ENCODE measurements at places on chromosomes 3 and 15.

DNA sequence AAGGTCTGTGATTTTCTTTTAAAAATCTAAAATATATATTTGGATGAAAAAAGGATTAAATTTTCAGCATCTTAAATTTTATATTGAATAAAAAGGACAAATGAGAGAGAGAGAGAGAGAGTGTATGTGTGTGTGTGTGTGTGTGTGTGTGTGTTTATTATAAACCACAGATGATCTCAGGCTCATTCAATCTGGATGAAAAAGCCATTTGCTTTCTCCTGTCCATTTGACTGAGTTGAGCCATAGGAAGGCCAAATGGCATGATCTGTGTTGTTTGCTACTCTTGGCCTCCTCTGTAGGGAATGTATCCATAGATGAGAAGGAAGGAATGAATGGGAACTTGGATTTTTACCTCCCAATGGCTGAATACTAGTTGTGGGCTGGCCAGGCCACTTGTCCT lies 92.5 kb upstream of the MEX3B start:
- no peak for DNase-seq

DNA sequence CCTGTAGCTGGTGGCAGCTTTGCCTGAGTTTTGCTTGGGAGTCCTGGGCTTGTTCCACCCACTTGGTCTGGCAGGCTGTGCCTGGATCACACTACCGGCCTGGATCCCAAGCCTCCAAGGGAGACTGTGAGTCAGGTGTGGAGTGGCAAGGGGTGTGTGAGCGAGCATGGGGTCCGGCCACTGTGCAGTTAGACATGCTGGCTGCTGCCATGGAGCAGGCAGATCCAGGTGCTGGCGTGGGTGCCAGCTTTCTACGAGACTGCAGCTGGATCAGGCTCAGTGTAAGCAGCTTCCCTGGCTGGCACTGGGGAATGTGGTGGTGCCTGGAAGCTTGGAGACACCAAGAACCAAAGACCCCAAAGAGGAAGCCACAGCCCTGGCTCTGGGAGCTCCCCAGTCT lies 102.0 kb upstream of the BNIP2 start:
- no peak for DNase-seq

GRCh38 chr15:58665672-58666071 lies 83.8 kb downstream of the ADAM10 start:
- DNase-seq, result no peak

GRCh38 chr3:160545504-160545871 lies 19.9 kb downstream of the KPNA4 start:
- no peak for DNase-seq

DNA sequence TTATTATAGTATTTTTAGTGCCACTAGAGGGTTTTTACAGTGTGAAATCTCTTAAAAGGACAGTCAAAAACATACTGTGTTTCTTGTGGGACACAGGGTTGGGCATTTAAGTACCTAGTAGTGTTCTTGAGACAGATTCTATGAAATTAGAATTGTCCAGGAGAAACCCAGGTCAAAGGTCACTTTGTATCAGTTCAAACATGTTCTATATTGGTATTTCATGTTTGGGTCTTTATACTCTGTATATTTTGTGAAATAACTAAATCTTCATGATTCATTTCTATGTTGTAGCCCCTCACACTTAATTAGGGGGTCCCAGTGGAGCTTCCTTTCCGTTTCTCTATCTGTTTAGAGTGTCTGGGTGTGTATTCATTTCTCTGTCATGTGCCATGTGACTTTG lies 171.6 kb downstream of the PTPRG start:
- DNase-seq, result no peak

- no peak for DNase-seq
Measured at GRCh38 chr3:65831733-65832425, 206.8 kb downstream of the MAGI1 start.

GRCh38 chr15:99454941-99455788 lies 110.6 kb upstream of the MEF2A start:
- DNase-seq, result no peak

GRCh38 chr3:111803123-111803593 lies 55.9 kb upstream of the PHLDB2 start:
- no peak for DNase-seq

DNA sequence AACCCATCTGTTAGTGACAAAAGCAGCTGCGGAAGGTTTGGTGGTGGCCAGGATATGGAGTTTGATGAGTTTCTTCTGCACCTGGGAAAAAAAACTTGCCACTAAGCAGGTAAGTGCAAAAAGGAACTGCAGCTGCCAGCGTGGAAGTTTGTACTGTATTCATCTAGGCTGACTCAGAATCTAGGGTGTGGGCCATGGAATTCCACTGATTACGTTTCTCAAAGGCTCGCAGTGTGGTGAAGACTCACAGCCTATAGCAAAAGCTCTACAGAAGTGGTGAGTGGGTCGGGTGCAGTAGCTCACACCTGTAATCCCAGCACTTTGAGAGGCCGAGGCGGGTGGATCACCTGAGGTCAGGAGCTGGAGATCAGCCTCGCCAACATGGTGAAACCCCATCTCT lies 334.6 kb upstream of the GRM7 start:
- no peak for DNase-seq

- no peak for DNase-seq
Measured at GRCh38 chr3:34957677-34958076, 681.6 kb upstream of the ARPP21 start.

DNA sequence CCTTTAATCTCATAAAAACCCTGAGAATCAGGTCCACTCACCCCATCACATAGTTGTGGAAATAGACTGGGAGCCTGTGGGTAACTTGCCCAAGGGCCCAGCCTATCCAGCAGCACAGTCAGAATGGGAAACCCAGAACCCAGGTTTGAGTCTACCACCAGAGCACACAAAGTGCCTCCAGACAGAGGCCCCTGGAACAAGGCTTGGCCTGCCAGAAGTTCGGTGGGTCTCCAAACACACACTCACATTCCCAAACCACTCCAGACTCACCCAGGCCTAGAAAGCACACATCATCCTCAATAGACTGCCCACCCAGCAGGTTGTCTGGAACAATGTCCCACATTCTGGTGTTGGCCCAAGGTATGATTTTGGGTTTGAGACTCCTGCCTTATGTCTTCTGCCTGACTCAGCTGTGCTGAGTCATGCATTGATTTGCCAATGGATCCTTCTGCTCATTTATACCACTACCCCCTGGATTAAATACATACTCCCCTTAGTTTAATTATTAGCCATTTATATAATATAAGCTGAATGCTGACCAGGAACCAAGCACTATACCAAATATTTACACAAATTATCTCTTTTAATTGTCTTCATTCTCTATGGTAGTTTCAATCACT lies 4.5 kb downstream of the SLC12A8 start:
- no peak for DNase-seq

- DNase-seq, result no peak
Measured at GRCh38 chr15:40204100-40204499, 34.8 kb upstream of the PAK6 start.

GRCh38 chr3:46695962-46696894 lies 2.7 kb upstream of the ALS2CL start:
- no peak for DNase-seq

DNA sequence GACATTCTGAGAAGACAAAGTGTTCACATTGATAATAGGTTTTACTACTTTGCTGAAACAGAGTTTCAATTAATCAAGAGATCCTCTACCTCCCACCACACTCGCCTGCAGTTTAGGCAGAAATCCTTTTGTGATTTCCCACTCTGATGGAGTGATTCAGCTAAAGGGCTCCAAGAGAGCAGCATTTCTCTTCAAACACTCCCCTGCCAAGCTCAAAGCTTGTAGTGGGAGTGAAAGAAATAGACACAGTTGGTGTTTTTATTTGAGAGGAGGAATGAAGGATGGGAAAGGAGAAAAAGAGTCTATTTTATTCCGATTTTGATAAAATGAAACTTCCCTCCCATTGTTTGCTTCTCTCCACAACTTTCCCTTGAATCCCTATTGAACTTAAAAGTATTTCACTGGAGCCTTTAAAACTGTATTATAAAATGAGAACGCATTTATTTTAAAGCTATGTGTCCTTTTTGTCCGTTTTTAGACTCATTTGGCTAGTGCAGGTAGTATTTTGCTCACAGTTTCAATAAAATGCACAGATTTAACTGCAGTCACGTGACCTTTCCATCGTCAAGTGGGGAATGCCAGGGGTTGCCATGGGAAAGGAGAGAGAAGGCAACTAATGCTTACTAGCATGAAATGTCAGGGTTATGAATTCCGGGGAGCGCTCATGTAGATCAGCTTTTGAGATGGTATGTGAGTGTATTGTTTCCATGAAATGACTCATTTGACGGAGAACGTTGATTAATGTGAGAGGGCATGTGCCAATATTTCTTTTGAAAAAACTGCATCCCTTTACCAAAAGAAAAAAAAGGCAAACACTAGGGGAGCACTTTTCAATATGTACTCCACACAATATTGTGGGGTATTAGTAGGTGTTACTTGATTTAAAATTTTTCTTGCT lies 7.7 kb upstream of the OSBPL11 start:
- no peak for DNase-seq

- no peak for DNase-seq
Measured at GRCh38 chr15:97604677-97605076, 355.8 kb upstream of the ARRDC4 start.

- DNase-seq, result no peak
Measured at GRCh38 chr3:123728014-123728413, 143.2 kb upstream of the HACD2 start.

DNA sequence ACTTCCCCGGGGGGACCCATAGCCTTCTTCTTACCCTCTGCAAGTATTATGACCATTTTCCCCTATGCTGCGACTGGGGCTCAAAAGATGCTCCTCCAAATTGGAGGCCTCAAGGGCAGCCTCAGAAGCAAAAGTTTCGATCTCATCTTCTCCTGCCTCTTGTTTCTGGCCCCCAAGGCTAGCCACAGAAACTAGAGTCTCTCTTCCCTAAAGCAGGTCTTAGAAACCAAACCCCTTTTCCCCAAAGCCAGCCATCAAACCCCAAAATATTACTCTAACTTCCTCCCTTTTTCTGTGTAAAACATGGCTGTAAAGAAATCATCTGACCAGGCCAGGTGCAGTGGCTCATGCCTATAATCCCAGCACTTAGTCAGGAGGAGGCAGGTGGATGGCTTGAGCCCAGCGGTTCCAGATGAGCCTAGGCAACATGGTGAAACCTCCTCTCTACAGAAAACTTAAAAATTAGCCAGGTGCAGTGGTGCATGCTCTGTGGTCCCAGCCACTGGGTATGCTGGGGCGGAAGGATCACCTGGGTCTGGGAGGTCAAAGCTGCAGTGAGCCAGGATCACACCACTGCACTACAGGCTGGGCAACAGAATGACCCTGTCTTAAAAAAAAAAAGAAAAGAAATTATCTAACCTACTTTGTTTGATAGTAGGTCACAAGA lies 36.7 kb upstream of the MFGE8 start:
- no peak for DNase-seq

- DNase-seq, result peak; percentile 24
Measured at GRCh38 chr15:90099072-90099867, 3.0 kb downstream of the IDH2 start.

DNA sequence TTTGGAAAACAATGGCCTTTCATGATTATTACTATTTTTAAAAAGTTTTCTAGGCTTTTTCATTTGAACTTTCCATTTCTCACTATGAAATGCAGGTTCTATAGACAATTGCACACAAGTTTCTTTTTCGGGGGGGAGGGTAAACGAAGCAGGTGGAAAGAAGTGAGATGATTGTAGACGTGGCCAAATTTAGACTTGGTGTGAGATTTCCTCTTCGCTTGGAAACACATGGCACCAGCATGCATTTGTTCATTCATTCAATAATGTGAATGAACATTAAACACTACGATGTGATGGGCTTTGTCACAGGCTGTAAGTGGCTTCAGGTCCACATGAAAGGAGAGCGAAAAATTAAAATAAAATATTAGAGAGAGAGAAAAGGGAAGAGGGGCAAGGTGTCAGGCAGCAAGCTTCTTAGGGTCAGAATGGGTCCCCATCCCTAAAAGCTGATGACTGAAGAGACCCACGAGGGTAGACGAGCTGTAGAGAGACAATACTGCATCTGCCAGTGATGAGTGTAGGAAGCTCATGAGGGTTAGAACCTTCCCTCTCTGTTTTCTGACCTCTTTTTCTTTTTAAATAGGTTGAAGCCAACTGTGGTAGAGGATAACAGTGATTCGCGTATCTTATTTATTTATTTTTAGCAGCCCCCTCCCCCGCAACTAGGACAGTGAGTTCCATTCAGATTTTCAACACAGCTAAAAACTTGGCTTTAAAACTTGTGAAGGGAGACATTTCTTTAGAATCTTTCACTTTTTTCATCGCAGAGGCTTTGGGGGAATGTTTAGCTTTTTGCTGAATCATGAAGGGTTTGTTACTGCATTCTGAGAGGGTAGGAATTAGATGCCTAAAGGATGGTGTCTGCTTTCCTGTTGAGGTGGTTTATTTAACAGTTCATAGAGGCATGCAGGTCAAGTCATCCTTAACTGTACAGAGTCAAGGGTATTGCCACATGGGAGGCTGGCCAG lies 36.2 kb downstream of the GAP43 start:
- no peak for DNase-seq

DNA sequence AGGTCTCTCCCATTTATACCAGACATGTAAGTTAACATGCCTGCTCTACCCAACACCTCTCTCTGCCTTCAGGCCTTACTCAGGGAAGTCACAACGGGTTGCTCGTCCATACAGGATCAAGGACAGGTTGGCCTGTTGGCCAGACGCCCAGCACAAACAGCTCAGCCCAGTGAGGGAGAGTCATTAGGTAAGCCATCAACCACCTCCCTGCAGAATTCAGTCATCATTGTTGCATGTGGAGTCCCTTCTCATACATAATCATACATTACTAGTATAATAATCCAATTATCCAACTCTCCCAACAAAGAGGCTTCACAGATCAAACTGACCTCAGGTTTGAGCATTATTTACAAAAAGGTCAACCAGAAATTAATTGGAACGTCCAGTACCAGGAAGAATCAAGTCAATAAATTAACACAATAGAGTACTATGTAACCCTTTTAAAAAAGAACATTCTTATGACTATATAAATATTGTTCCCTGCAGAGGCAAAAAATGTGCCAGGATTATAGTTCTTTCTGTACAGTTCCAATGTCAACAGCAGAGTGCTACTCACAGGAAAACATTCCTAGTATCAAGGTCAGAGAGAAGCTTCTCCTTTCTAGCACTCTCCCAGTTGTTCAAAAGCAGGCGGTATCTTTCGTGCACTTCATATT lies 33.2 kb downstream of the HOMER2 start:
- DNase-seq, result no peak

GRCh38 chr3:25663869-25664811 lies 567 bp downstream of the TOP2B start:
- peak; percentile 60 for DNase-seq

- no peak for DNase-seq
Measured at GRCh38 chr3:138441256-138441655, 6.8 kb downstream of the ESYT3 start.

- no peak for DNase-seq
Measured at GRCh38 chr3:156732715-156733421, 58.5 kb downstream of the TIPARP start.

Measured in activated CD4-positive, alpha-beta T cell treated with anti-CD3 and anti-CD28 coated beads, Interleukin-2, amount 50 U/mL, for 4 hours (primary cell).